ENCODE measurements at places on chromosomes 16 and 17.

- no peak for DNase-seq
Observed at GRCh38 chr16:529012-529575, 1.6 kb downstream of the CAPN15 start.

- DNase-seq = peak; percentile 24
Observed at GRCh38 chr17:30576326-30576861, 99.2 kb downstream of the GOSR1 start.

DNA sequence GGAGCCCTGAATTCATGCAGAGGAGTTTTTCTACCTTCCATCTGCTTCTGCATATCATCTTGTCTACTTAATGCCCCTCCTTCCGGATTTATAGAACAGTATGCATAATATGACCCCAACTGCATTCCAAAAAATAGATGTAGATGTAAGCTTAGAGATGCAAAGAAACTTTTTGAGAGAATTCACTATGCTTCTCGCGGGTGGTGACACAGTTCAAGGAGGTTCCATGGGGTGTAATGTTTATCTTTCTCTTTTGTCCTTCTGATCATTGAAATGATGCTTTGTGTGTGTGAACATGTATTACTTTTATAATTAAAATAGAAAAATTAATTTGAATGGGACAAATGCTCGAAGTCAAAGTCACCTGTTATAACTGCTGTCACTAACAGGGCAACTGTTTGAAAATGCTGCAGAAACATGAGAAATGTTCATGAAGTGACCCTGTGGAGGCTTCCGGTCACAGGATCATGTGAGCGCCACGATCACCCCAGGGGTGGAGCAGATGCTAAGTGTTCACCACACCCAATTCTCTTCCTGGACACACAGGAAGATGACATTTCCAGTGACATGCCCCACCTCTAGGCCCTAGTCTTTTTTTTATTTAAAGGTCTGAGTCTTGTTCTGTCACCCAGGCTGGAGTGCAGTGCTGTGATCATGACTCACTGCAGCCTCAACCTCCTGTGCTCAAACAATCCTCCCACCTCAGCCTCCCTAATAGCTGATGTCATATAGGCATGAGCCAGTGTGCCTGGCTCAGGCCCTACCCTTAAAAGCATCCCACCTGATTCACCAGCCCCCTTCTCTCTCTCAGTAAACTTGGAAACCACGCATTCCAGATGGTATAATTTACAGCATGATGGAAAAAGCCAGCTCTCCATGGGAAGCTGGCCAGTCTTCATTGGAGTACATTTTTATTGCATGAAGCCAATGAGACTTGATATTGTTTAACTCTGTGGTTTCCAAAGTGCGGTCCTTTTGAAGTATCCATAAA lies 21.0 kb upstream of the AGRP start:
- DNase-seq = no peak

GRCh38 chr17:31266042-31266441 lies 31.0 kb downstream of the OMG start:
- no peak for DNase-seq

DNA sequence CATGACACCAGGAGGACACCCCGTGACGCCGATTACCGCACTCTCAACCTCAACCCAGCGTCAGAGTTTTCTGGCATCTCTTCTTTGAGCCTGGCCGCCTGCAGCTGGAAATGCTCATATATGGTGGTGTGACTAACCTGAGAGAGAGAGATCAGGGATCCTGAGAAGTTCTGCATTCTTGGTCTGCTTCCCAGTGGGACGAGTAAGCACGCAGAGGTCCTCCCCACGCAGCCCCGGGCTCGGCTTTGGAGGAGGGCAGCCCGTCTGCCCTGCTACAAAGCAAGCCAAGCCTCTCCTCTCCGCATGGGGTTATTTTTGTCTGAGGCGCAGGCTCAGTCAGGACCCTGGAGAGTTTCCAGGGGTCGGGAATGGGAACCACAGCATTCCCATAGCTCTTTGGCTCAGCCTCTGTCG lies 16.5 kb downstream of the CRISPLD2 start:
- peak; percentile 62 for DNase-seq

DNA sequence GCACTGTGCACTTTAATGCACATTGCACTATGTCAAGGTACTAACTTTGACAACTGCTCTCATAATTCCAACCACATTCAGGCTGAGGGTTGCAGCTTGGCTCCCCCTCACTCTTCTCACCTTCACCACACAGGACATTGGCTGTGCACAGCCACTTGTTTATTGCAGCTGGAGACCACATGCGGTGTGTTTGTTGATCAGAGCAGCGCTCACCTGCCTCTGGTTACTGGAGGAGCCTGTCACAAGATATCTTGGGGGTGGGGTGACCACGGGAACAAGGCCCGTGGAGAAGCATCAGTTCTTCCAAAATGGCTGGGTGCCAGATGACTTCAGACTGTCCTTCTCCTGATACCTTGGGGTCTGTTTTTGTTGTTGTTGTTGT lies 10.6 kb upstream of the CCL5 start:
- no peak for DNase-seq

- peak; percentile 71 for DNase-seq
Observed at GRCh38 chr16:74998481-74999218, at the start of gene ZNRF1. ZNRF1 (plus strand) TSS chr16:74999024; CDS start chr16:74999672, 648 bp downstream.

DNA sequence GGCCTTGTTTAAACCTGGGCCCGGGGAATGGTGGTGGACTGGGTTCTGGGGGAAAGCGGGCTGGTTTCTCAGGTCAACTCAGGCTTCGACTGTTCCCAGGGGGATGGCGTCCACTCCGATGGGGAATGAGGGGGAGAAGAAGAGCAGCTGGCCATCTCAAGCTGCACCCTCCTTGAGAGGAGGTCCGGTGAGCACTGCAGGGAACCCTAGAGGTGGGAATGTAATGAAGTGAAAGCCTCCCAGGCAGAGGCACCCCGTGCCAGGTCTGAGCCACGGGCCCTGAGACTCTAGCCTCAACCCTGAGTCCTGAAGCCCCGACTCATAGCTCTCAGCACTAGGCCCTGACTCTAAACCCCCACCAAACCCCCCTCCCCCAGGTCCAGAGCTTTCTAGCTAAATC lies 1.2 kb upstream of the CDIPT start:
- DNase-seq = no peak

GRCh38 chr17:40328386-40328766 lies 19.4 kb downstream of the RARA start:
- no peak for DNase-seq

DNA sequence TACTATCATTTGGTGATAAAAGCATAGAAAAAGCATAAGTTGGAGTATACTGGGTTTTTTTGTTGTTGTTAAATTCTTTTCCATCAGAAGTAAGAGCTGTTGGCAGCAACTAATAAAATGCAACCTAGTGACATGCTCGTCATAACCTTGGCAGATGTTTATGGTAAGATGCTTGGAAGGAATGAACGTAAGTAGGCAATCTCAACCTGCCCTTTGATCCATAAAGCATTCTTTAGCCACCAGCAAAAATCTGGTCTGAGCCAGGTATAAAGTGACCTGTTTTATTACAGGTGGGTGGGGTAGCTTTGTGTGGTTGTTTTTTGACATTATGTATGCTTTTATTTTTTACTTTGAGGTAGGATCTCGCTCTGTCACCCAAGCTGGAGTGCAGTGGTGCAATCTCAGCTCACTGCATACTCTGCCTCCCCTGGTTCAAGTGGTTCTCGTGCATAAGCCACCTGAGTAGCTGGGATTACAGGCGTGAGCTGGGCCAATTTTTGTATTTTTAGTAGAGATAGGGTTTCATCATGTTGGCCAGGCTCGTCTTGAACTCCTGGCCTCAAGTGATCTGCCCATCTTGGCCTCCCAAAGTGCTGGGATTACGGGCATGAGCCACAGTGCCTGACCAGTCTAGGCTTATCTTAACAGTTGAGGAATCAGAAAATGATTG lies 22.0 kb downstream of the WSB1 start:
- no peak for DNase-seq
